ENCODE measurements at places on chromosomes 16 and 17.

GRCh38 chr17:55350825-55351205, 70.8 kb downstream of the MMD start:
- no peak for DNase-seq

DNA sequence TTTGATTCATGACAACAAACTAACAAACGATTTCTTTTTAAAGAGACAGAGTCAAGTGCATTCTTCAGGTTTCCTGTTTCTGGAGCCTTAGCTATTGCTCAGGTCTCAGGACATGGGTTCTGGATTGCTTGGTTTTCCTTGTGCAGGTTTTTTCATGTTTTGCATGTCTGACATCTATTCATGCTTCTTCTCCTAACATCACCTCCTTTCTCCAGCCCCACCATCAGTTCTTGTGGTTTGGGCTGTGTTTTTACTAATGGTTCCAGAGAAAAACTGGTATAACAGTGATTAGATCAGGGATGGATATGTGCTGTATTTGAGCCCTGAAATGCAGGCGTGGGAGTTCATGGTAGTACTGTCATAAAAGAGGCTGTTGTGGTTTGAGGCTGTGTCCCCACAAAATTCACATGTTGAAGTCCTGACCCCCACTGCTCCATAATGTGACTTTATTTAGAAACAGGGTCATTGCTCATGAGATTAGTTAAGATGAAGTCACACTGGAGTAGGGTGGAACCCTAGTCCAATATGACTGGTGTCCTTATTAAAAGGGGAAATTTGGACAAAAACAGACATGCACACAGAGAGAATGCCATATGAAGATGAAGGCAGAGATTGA, 67.9 kb downstream of the IRX6 start:
- no peak for DNase-seq

DNA sequence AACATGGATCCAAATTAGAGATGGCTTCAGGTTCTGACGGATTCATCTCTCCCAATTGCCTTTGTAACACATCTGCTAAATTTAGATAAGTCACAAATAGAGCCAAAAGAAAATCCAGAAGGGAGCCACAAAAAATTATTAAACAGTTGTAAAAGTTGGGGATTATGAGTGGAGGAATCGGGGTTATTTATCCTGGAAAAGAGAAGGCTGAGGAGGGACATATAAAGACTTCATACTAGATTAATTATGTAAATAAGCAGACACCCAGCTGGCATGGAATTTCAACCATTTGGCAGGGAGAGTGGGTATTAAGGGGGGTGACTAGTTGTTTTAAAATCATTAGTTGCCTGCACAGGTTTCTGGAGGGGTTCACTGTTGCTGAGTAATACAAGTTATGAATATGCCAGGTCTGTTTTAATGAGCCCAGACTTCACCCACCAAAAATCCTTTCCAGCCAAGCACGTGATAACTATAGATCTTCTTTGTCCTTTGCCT, 89.6 kb downstream of the CDH13 start:
- DNase-seq = no peak

DNA sequence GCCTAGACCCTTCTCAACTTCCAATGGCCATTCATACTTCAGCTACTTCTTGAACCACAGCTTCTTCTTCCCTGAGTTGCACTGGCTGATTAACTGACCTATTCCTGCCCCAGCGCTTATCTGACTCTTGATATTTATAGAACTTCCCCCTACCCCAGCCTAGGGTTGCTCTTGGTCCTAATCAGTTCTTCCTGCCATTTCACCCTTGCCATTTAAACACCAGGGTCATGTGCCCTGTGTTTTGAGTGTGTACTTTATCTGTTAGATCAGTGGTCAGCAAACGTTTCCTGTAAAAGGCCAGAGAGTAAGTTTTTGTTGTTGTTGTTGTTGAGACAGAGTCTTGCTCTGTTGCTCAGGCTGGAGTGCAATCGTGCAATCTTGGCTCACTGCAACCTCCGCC, 82.4 kb upstream of the COX10 start:
- DNase-seq = no peak

GRCh38 chr16:11407047-11407982, 62.1 kb downstream of the RMI2 start:
- DNase-seq = peak; percentile 45

- no peak for DNase-seq
Observed at GRCh38 chr17:9402590-9403199, 172.9 kb downstream of the STX8 start.

DNA sequence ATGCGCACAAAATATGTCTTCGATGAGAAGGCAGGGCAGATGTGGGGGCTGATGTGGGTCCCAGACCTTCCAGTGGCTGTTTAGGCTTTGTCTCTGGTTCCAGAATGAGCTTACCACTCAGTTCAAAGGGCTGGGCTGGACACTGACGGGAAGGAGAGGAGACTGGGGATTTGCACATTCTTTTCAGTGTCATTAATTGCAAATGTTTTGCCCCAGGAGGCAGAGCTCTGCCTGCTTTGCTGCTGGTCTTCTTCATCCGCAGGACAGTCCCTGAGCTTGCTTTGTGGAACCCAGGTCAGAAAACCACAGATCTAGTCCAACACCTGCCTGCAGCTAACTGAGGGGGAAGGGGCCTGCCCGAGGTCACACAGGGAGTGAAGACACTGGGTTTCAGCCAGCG, 20.9 kb downstream of the KCNG4 start:
- DNase-seq = no peak

DNA sequence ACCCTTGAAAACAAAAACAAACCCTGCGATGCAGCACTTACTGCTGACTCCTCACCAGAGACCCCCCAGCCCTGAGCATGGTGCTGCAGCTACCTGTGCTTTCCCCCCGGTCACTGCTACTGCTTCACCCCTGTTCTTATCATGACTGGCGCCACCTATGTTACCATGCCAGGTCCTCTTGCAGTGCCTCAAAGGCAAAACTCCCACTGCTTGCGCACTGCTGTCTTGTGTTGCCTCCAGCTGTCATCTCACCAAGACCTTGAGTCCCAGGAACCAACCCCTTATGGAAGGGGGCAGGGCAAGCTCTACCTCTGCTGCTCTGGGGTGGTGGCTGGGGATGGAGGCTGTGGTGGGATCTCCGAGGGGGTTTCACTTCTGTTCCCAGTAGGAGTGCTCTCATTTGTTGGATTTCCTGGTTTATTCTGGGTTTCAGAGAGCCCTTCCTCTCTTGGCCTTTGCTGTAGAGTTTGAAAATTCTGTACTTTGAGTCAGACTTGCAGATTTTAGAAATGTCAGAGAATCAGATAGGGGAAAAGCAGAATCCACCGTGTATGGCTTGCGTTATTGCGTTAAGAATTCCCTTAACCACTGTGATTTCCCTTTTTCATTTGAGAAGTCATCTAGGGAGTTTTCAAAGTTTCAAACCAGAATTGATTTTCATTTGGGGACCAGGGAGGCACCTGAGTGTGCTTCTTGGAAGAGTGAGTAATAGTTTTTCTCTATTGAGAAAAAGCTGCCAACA, 96.6 kb downstream of the SPECC1 start:
- no peak for DNase-seq

DNA sequence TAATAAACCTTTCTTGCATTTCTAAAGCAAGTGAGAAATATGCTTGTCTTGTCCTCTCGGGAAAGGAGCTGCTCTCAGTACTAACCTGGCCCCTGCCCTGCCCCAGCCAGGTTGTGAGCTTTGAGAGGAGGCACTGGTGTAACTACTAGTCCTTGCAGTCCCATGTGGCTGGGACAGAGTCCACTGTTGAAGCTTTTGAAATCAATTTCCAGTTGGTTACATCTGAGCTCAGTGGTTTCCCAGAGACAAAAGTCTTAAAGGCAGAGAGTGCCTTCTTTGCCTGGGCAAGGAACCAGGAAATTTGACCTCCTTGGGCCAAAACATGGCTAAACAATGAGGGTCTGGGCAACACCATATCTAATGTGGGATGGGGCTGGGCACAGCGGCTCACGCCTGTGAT, 48.7 kb downstream of the GSG1L start:
- DNase-seq = no peak

GRCh38 chr17:74128456-74129211, 74.8 kb upstream of the RPL38 start:
- DNase-seq = no peak

DNA sequence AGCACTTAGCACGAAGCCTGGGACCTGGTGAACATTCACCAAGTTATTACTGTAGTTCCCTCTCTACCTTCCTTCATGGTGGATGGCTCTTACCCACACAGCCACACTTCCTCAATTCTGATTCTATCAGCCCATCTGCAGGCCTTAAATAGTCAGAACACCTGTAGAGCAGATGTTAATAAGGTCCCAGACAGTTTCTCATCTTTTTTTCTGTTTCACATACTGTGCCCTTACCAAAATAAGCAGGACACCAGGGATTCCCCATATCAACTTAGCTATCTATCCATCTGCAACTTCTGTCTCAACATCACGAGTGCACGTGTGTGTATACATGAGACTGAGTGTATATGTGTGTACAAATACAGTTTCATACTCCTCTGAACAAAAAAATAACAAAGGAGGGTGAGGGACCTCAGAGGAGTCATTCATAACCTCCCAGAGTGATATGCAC, 2.8 kb downstream of the RECQL5 start:
- no peak for DNase-seq

DNA sequence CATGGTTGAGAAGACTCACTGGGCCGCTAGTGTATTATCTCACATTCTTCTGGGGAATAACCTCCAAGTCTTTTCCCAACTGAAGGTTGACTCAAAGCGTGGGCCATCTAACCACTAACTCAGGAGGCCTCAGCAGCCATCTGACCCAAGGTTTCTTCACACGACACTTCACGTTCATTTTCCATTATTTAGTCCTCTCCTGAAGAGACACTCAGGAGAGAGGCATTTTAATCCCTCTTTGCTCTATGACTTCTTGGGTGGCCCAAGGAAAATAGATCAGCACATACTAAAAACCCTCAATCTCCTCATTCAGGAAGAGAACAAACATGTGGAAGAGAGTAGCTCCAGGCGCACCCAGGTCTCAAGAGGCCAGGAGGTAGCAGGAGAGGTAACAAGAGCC, 252.8 kb upstream of the FOXF1 start:
- DNase-seq = no peak

- DNase-seq = peak; percentile 49
Observed at GRCh38 chr16:66696669-66697630, at the start of gene CMTM4. Gene CMTM4, minus strand, starts transcription at chr16:66696743. Its CDS starts 218 bp downstream, at chr16:66696525.

- DNase-seq = no peak
Observed at GRCh38 chr16:29686740-29687332, 7.9 kb downstream of the QPRT start.

- DNase-seq = no peak
Observed at GRCh38 chr16:84334058-84334457, 34.3 kb upstream of the ATP2C2 start.

GRCh38 chr17:48997827-48998586, 822 bp downstream of the IGF2BP1 start:
- DNase-seq = no peak

DNA sequence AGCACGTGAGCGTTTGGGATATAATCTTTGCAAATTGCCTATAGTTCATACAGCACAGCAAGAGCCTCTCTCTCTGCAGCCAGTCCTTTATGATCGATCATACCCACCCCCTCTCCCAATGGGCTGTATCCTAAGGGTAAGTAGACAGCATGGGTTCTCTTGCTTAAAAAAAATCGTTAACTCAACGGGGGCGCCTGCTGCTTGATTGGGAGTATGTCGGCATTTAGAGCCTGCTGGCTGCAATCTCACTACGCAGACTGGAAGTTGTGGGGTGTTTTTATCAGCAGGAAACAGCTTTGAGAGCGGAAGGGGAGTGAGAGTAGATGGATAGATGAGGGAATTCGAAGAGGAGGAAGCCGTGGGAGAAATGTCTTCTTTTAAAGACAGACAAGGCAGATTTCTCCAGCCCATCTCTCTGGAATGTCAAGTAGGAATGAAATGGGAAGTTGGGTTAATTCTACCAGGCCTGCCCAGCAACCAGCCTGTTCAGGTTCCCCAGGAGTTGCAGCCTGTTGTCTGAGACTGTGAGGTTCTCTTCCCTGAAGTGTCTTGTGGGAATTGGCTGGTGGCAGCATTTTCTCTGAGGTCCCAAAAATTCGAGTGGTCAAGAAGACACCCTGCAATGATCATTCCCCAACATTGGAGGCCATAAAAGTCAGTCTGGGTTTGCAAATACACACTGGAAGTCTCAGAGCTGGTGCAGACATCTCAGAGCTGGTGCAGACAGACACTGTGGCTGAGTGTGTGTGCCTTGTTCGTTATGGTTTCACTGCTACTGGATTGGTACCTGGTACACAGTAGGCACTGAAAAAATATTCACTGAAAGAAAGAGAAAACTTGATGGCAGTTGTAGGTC, 65.6 kb downstream of the PRKCB start:
- no peak for DNase-seq

GRCh38 chr16:69883744-69884143, 67.4 kb upstream of the CLEC18A start:
- no peak for DNase-seq

DNA sequence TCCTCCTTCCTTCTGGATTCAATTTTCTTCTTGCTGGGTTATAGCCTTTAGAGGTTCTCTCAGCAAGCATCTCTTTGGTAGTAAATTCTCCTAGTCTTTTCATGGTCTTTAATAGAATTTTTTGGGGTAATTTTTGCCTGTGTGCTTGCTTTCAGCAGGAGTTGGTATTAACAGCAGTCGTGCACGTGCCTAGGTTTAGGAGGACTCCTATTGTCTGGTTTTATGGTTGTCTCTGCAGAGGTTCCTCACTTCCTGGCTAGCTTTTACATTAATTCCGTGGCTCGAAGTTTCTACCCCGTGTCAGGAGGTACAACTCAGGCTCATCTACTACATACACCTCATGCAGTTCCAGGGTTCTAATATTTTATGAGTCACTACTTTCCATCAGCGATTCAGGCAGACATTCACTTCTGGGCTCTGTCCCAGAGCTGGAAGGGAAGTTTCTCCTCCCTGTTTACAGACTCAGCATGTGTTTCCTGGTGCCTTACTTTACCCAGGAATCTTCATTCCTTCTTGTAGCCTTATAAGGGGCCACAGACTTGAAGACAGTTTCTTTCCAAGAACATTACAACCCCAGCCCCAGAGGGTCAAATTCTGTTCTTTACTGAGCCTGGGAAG, 643.6 kb downstream of the HS3ST4 start:
- no peak for DNase-seq

GRCh38 chr16:47431960-47432359, 28.9 kb downstream of the ITFG1 start:
- no peak for DNase-seq

- no peak for DNase-seq
Observed at GRCh38 chr16:19898924-19899604, 14.4 kb upstream of the GPRC5B start.

DNA sequence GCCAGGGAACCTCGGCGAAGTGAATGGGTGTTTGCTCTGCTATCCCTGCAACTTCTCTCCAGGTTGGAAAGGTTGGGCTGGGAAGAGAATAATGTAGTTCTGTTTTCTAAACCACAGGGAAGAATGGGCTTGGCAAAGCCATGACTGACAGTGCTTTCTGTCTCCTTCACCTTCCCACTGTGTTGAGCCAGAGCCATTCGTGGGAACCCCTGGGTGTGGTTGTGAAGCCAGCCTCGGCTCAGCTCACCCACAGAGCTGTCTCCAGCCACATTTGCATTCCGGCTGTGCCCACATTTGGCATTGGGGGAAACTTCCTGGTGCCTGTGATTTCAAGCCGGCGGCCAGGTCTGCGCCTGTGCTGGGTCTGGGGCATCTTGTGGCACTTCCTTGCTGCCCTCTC, 39.9 kb downstream of the BAIAP2 start:
- no peak for DNase-seq

GRCh38 chr16:83959656-83960434, 6.8 kb downstream of the OSGIN1 start:
- no peak for DNase-seq

Measured in stimulated activated CD8-positive, alpha-beta memory T cell treated with anti-CD3 and anti-CD28 coated beads, Interleukin-12 subunit alpha, Interleukin-12 subunit beta, amount 100 ng/mL, for 1 hour (primary cell).